ENCODE measurements at places on chromosomes 1 and 21.

- DNase-seq: no peak
Observed at GRCh38 chr21:36113647-36114428, 21.0 kb upstream of the CBR3 start.

DNA sequence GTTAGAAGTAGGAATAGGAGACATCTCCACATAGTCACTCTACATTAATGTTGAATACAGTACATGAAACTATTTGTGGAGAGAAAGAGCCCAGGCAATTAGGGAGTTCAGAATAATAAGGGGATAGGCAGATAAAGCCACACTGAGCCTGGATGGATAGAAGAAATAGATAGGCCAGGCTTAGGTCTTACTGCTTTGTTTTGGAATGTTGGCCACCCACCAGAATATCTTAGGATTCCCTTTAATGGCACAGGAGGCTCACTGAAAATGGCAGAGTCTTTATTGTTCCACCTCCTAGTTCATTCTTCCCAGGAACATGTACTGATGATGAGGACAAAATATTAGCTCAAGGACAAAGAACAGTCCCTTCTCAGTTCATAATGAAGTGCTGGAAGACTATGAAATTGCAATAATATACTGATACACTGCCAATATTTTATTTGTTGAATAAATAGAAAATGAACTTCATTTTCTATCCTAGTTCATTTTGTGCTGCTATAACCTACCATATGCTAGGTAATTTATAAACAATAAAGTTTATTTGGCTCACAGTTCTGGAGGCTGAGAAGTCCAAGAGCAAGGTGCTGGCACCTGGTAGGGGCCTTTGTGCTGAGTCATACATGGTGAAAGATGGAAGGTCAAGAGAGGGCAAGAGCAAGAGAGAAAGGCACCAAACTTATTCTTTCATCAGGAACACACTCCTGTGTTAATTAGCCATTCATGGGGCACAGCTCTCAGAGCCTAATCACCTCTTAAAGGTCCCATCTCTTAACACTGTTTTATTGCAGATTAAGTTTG, 87.3 kb downstream of the TBX15 start:
- DNase-seq: no peak

DNA sequence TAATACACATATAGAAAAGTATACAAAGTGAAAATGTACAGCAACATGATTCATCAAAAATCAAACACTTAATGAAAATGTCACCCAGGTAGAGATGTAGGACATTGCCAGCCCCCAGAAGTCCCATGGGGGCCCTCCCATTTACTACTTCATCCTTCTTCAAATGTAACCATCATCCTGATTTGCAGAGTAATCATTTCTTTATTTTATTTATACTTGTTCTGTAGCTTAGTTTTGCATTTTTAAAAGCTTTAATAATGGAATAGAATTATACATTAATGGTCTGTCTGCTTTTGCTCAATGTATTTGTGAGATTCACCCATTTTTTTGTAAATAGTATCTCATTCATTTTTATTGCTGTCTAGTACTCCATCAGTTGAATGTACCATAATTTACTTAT, 96.8 kb upstream of the CD55 start:
- no peak for DNase-seq

DNA sequence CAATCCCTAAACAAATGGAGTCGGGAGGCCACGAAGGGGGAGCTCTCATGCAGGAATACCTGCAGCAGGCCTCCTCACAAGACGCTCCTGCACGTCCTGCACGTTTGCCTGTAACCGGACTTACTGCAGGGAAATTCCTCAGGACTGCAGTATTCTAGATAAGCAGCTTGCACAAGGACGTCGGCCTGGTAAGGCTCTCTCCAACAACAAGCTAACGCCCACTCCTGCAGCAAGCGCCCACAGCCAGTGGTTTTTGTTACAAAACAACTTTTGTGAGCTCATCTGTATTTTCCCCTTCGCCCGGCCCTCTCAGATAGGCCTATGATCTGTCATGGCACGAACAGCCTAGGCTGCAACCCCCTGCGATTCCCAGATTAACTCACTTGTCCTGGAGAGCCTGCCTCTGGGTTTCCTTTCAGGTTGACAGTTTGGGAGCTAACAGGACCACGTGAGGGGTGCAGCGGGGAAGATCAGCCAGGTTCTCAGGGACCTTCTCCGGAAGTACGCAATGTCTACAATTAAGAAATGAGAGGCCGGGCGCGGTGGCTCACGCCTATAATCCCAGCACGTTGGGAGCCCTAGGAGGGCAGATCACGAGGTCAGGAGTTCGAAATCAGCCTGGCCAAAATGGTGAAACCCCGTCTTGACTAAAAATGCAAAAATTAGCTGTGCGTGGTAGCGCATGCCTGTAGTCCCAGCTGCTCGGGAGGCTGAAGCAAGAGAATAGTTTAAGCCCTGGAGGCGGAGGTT, 921 bp upstream of the MIB2 start:
- no peak for DNase-seq

DNA sequence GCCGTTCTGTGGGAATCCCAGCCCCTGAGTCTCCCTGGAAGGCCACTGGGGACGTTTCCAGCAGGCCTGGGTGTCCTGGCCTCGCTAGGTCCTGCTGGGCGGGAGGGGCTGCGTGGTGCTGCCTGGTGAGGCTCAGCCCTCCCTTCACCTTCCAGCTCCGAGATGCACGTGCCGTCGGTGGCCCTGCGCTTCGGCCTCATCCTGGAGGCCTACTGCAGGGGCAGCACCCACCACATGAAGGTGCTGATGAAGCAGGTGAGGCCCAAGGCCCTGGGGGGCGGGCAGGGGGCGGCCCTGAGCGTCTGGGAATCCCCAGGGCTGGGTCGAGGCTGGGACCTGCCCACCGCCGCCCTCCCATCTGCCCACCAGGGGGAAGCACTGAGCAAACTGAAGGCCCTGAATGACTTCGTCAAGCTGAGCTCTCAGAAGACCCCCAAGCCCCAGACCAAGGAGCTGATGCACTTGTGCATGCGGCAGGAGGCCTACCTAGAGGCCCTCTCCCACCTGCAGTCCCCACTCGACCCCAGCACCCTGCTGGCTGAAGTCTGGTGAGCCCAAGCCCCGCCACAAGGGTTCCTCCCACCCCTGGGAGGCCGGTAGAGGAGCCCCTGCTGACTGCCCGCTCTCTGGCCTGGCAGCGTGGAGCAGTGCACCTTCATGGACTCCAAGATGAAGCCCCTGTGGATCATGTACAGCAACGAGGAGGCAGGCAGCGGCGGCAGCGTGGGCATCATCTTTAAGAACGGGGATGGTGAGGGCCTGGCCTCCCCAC, 70.3 kb downstream of the PIK3CD start:
- DNase-seq: peak; percentile 4

DNA sequence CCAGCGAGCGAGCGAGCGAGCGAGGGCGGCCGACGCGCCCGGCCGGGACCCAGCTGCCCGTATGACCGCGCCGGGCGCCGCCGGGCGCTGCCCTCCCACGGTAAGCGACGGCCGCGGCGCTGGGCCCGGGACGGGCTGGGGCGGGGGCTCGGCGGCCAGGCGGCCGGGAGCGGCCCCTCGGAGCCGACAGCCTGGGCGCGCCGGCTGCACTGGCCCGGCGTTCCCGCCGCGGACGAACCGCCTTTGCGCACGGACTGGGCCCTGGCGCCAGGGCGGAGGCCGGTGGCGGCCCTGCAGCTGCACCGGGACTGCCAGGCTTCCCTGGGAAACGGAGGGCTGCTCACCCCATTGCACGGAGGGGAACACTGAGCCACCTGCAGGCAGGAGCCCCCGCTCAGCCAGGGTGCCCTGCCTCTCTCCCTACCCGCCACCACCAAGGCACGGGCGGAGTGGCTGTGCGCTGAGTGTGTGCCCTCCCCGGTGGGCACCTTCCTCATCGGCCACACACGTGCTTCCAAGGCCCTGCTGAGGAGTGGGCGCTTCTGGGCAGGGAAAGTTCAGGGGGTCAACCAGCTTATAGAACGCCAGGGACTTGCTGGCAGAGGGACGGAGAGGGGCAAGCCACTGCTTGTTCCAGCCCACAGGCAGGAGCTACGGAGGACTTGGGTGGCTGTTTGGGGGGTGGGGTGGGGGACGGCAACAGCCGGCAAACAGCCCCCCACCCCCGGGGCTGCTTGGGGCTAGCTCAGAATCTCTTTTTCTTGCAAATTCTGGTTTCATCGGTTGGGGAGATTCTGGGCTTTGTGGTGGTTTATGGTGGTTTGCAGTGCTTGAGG, 532 bp downstream of the CSF1 start:
- no peak for DNase-seq

- no peak for DNase-seq
Observed at GRCh38 chr1:245996811-245997210, 510.3 kb downstream of the SMYD3 start.

DNA sequence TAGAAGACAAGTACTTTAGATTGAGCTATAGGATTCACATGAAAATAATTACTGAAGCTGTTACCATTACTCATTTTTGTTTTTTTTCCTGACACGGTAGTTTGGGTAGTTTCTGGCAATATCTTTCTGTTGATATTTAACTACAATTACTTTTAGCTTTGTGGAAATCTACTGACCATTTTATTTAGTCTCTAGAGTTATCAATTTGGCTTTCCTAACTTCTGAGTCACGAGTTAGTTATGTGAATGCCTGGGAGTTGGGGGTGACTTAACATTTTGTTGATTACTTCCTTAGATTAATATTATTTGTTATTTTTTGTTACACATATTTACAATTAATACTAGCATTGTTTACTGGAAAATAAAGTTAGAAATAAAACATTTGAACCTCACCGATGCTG, 160.6 kb downstream of the HMCN1 start:
- no peak for DNase-seq

- no peak for DNase-seq
Observed at GRCh38 chr1:36533897-36534296, 51.2 kb upstream of the CSF3R start.

DNA sequence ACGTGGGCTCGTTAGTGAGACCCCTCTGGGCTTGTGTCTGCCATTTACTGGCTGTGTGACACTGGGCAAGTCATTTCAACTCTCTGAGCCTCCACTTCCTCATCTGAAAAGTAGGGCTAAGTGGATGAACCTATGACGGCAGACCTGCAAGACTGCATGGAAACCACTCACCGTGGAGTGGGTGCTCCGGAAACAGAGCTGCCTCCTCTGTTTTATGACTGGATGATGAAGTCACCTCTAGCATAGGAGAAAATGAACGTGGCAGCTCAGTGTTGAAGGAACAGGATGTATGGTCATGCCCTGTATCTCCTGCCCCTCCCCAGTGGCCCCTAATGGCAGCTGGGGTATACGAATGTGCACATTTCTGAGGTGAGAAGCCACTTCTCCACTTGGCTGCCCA, 40.5 kb downstream of the STPG1 start:
- no peak for DNase-seq

DNA sequence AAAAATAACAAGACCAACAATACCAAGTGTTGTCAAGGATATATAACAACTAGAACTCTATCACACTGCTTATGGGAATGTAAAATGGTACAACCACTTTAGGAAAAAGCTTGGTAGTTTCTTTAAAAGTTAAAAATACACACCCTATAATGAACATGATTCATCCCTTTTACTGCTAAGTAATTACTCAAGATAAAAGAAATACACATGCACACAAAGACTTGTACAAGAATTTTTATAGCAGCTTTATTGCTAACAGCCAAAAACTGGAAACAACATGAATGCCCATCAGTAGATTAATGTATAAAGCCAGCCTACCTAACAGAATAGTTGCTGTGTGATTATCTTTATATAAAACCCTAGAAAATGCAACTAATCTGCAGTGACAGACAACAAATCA, 10.5 kb upstream of the ZNF644 start:
- no peak for DNase-seq

GRCh38 chr1:155287987-155288543, 10.8 kb downstream of the HCN3 start:
- DNase-seq: no peak

DNA sequence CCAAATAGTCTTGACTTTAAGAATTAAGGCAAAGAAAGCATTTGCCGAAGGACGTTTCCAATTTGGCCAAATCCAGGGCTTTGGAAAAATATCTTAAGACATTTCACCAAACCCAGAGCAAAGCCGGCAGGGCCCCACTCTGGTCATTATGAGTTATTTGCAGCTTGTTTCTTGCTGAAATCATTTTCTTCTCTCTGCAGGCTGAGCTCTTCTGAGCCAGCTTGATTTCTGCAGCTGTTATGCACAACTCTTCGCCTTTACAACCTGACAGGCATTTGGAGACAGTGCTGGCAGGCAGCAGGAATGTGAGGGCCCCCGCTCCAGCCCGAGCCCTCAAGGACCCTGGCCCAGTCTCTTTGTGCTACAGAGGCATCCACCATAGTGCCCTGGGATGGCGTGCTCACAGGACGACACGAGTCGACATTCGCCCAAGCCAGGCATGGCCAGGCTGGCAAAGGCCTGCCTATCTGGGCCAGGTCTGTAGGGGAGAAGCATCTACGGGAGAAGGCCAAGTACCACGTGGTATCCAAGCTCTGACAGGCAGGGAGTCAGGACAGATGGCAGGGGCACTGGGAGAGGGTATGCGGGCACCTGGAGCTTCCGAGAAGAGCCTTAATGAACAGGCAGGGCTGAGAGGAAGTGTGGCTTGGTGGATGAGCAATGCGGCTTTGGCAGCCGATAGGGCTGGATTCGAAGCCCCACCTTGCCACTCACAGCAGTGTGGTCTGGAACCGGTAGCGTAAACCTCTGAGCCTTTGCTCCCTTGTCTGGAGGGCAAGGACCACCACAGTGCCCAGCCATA, 32.3 kb downstream of the SYF2 start:
- no peak for DNase-seq

- DNase-seq: peak; percentile 36
Observed at GRCh38 chr1:97668945-97669344, 251.9 kb downstream of the DPYD start.

DNA sequence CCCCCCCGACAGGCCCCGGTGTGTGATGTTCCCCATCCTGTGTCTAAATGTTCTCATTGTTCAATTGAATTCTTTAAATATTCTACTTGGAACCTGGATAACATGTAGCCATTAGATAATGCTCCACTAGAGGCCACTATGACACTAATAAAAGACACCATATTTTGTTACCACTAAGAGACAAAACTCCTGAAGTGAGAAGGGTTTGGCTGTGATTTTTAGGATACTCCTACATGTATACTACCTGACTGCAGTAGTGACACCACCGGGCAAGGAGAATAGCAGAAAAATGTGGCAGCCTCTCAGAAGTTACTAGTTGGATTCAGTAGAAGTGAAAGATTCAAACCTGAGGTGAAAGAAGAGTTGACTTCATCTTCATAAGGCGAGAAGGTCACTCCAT, 36.0 kb downstream of the F5 start:
- DNase-seq: no peak

- DNase-seq: peak; percentile 72
Observed at GRCh38 chr1:150578272-150579109, 919 bp downstream of the MCL1 start.

DNA sequence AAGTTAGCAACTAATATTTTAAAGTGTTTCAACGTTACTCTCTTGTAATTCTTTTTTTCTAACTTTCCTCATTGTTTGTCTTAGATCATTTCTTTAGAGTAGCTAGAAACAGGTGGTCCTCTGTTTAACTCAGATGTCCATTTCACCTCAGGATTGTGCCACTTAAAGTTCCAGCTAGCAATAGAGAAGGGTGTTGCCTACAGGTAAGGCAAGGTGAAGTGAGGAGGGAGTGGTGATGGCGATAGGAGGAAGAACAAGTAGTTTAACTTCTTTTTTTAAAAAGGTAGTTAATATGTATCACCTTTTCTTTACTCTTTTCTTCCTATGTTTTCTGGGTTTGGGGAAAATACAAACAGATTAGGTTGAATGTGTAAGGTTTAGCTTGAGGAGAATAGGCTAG, 44.4 kb downstream of the ABCD3 start:
- no peak for DNase-seq

- DNase-seq: no peak
Observed at GRCh38 chr1:38279148-38279547, 232.6 kb upstream of the POU3F1 start.

- DNase-seq: no peak
Observed at GRCh38 chr1:87410776-87411480, 82.2 kb downstream of the LMO4 start.

- DNase-seq: peak; percentile 69
Observed at GRCh38 chr1:214584805-214585766, 17.9 kb upstream of the CENPF start.

All from SW 1271 (cell line).